ENCODE measurements at places on chromosomes 4 and X. TPM values are rescaled to one million over a fixed set of nuclear protein-coding genes. Genes with fewer than 3 reads are reported as not detected.

EFHC2 gene
- total RNA-seq: 2.4 TPM

CXCL11 gene
- not detected for total RNA-seq

- H3K4me1 ChIP-seq: no peaks in the 10 kb centered on the region
- DNase-seq: no peak
- H3K27ac ChIP-seq: no peak overlapping the region
Observed at GRCh38 chrX:101190736-101191135, 28.9 kb upstream of the DRP2 start.

GRCh38 chr4:79964020-79964399 is 109.0 kb downstream of the ANTXR2 start:
- no peaks in the 10 kb centered on the region for H3K4me1 ChIP-seq
- no peak overlapping the region for H3K27ac ChIP-seq
- DNase-seq: no peak
- H3K27me3 ChIP-seq: no peaks in the 10 kb centered on the region
- no peaks in the 10 kb centered on the region for H3K36me3 ChIP-seq

DNA sequence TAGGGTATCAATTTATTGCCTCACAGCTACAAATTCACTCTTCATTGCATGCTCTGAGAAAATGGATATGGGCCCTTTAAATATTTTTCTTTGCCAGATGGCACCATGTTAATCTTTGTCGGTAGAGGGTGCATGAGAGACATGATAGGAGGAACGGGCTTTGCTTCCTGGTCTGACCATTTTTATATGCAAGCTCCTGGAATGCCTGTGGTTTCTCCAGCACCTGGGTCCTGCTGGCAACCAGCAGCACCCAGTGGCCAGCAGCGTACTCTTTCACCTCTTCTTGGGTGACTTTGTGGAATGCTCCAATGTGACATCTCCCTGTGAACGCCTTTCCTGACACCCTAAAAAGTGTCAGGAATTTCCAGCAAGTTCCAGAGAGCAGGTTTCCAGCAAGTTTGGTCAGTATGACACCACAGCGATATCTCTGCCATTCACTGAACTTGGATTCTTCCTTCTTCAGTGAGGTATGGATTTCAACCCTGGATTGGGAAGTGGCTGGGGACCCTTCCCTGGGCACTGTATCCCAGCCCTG is 140.3 kb upstream of the PGRMC2 start:
- H3K36me3 ChIP-seq: no peaks in the 10 kb centered on the region
- H3K4me1 ChIP-seq: peaks cover 5% of the 10 kb centered on the region
- no peak overlapping the region for H3K27ac ChIP-seq
- H3K4me3 ChIP-seq: no peak overlapping the region

GRCh38 chr4:76270244-76271175 is 19.0 kb downstream of the FAM47E start:
- no peak overlapping the region for H3K4me3 ChIP-seq
- H3K4me1 ChIP-seq: no peaks in the 10 kb centered on the region
- no peaks in the 10 kb centered on the region for H3K27me3 ChIP-seq
- no peak for DNase-seq
- H3K36me3 ChIP-seq: no peaks in the 10 kb centered on the region

GRCh38 chr4:3240936-3241522 is 7.9 kb upstream of the MSANTD1 start:
- H3K27me3 ChIP-seq: no peaks in the 10 kb centered on the region
- H3K36me3 ChIP-seq: no peaks in the 10 kb centered on the region
- H3K4me3 ChIP-seq: no peak overlapping the region
- DNase-seq: no peak

SPANXN4 gene
- total RNA-seq: not detected

MAP3K15 gene
- 0.37 TPM for total RNA-seq

COX18 gene
- total RNA-seq: 12.5 TPM

GRCh38 chr4:38133711-38134480 is 173.7 kb downstream of the PTTG2 start:
- no peak for DNase-seq
- no peak overlapping the region for H3K27ac ChIP-seq
- H3K4me1 ChIP-seq: peaks cover 13% of the 10 kb centered on the region

- no peaks in the 10 kb centered on the region for H3K27me3 ChIP-seq
- no peak for DNase-seq
- no peaks in the 10 kb centered on the region for H3K36me3 ChIP-seq
- H3K27ac ChIP-seq: no peak overlapping the region
- peaks cover 1% of the 10 kb centered on the region for H3K4me1 ChIP-seq
Observed at GRCh38 chrX:110159865-110160264, 157.0 kb downstream of the TMEM164 start.

DDX3X gene
- 248 TPM for total RNA-seq

DNA sequence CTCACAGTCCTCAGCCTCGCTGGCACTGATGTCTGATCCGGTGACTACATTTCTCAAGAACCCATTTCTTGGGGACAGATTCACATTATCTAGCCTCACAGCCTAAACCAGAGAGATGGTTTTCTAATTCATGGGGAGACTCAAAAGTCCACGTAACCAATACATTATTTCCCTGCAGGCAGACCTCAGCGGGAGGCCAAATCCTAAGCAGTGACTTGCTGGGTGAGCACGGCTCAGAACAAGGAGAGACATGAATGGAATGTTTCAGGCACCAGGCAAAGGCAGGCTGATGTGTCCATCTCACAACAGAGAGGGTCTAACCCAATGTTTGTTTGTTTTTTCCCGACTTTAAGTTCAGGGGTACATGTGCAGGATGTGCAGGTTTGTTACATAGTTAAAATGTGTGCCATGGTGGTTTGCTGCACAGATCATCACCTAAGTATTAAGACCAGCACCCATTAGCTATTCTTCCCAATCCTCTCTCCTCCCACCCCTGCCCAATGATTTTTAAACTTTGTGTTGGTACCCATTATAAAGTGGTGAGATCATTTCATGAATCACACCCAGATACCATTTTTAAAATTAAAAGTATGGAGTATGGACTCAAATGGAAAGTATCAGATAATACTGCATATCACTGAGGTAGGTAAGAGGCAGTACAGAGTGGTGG is 53.3 kb downstream of the SCD5 start:
- no peak overlapping the region for H3K27ac ChIP-seq
- no peaks in the 10 kb centered on the region for H3K27me3 ChIP-seq
- no peak overlapping the region for H3K4me3 ChIP-seq

TMEM35A gene
- 7.8 TPM for total RNA-seq

ADAM29 gene
- not detected for total RNA-seq

ADH4 gene
- not detected for total RNA-seq

SLC9B1 gene
- total RNA-seq: 2.9 TPM

DNA sequence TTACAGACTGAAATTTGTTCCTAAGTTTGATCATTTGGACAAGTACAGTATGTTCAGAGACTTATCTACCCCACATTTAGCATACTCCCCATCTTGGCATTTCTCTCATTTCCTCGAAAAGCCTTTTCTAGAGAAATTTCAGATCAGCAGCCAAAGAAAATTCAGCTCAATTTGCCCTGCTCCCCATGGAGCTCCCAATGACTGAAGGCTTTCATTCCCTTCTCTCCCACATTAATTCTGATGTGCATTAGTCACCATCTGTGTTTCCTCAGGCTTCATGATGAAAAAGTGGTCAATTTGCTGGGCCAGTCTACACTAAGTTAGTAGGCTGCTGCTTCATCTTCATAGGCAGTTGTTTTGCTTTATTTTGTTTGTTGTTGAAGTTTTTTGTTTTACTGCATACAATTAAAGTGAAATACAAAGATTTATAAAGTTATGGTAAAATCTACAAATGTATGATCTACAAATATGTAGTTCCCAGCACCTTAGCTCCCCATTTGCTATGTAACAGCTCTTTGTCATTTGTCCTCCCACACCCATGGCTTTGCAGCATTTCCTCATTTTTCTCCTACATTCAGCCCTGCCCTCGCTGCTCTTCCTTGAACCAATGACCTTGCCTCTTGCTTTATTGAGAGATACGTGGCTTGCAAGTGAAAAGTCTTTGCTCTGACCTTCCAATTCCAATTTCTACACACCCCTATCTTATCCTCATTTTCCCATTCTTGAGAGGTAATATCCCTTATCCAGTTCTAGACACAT is 193.9 kb downstream of the ANAPC10 start:
- no peak overlapping the region for H3K4me3 ChIP-seq
- H3K27ac ChIP-seq: no peak overlapping the region
- H3K36me3 ChIP-seq: no peaks in the 10 kb centered on the region
- H3K27me3 ChIP-seq: no peaks in the 10 kb centered on the region

SGMS2 gene
- total RNA-seq: 11.4 TPM

DNA sequence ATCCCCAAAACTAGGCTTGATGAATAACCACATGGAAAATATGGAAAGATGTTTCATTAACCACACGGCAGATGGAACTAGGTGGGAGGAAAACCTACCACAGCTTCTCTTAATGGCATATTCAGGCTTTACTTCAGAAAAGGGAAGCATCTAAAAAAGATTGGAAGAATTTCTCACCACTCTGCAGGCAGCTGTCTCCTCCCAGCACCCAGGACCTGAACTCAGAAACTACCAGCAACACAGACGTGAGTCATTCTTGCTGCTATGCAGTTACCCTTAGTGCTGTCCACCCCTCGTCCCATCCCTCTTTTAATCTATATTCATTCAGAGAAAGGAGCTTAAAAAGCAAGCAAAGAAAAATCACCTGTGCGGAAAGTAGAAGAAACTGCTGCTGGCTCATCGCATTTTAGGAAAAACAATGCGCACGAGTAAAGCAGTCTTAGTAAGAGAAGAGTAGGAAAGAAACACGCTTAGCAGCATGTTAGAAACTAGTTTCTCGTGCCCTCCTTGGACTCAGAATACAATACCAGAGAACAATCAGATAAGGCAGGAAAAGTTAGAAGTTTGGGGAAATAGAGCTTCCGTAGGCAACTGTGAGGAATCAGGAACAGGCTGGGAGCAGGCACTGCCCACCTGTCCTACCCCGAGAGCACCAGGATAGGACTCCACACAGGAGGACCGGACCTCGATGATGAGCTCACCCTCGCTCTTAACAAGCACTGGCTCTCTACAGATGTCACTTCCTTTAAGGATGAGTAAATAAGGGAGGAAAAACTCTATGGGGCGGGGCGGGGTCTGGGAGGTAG is 48.1 kb upstream of the ENPP6 start:
- no peaks in the 10 kb centered on the region for H3K27me3 ChIP-seq
- DNase-seq: no peak
- no peaks in the 10 kb centered on the region for H3K36me3 ChIP-seq
- H3K27ac ChIP-seq: no peak overlapping the region
- no peaks in the 10 kb centered on the region for H3K4me1 ChIP-seq
- H3K4me3 ChIP-seq: no peak overlapping the region

- no peaks in the 10 kb centered on the region for H3K27me3 ChIP-seq
- no peaks in the 10 kb centered on the region for H3K36me3 ChIP-seq
- H3K4me3 ChIP-seq: no peak overlapping the region
- no peak for DNase-seq
Observed at GRCh38 chr4:19492606-19493005, 759.1 kb upstream of the SLIT2 start.
